AG08396 (cell line): ENCODE measurements at places on chromosomes 6 and 20.

GRCh38 chr6:70590400-70590799 is 23.7 kb downstream of the SDHAF4 start:
- no peak for DNase-seq

DNA sequence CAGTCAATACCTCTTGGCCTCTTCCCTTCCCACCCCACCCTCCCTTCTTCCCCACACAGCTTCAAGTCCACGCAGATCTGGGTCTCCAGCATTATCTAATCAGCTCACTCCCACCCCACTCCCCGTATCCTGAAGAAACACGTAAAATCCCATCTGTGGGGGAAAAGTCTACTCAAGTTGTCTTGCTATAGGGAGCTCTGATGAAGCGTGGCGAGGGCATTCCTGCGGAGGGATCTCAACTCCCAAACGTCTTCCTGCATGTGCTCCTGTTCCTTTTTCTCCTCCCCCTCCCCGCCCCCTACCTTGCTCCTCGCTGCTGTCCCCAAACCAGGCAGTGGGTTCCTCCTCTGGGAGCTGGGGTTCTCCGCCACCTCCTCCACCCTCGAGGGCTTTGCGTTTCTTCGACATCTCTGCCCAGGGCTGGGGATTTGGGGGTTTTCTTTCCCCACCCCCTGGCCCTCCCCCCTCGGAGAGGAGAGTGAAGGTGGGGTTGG is 181.8 kb downstream of the TBXT start:
- no peak for DNase-seq

- no peak for DNase-seq
Observed at GRCh38 chr6:139530561-139530960, 156.1 kb upstream of the CITED2 start.

DNA sequence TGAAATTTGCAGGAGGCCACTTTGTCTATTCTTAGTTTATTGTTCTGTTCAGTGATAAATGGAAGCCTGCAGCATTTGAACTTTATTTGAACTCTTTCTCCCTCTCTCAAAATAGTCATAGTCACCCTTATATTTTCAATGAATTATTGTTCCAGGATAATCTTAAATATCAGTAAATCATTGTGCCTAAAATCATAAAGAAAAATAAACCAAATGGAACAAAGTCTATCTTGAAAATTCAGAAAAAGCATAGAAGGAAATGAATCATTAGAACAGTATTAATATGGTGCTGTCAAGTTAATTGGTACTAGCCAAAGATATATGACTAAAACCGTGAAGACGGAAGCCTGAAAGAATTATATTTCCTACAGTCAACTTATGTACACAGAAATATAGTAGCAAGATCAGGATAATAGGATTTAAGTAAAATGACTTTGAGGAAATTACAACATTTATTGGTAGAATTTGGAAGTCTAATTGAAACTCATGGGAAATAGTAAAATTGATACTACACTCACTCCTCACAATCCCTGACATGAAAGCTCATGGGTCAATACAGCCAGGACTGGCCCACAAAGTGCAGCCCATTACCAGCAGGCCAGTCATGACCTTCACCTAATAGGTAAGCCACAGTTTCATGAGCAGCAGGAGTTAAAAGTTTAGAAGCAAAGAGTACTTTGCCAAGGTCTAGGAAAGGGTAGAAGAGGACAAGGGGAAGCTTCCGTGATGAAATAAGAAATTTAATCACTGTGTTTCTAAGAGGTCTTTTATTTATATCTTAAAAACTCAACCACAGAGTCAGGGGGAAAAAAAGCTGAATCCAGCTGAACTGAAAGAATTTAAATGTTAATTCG is 119.9 kb upstream of the ENPP5 start:
- DNase-seq: no peak

GRCh38 chr6:26029570-26029856 is 57.7 kb upstream of the HFE start:
- DNase-seq: no peak

- no peak for DNase-seq
Observed at GRCh38 chr20:39968495-39968894, 720.5 kb downstream of the MAFB start.

GRCh38 chr6:25835442-25836283 is 3.8 kb upstream of the SLC17A1 start:
- DNase-seq: no peak

DNA sequence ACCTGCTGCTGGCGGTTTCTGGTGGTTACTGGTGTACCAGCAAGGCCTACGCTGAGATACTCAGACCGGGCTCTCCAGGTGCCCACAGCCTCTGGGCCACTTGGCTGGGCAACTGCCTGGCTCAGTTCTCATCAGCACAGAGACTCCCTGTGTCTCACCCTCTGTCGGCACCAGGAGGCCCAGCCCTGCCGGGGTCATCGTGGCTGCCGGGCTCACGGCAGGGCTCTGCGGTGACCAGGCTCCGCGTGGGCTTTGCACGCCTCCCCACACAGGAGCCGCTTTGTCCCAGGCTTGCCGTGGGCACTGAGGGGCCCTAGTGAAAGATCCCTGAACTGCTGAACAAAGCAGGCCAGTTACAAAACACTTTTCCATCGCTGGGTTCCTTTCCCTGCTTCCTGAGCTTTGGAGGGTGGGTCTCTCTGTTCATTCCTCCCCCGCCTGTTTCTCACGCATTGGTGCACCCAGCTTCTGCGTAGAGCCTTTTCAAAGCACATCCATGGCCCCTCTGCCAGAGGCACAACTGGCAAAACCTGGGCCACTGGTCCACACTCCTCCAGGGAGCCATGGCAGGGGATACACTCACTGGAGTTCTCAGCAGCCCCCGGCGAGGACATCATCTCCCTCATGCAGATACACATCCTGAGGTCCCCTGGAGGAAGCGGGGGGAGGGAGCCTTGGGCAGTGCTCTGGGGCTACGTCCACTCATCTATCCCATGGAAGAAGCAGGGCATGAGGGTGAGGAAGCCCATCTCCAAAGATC is 117.0 kb downstream of the NFATC2 start:
- no peak for DNase-seq

- DNase-seq: no peak
Observed at GRCh38 chr6:31465185-31465536, 32.8 kb upstream of the MICB start.

- DNase-seq: no peak
Observed at GRCh38 chr20:21228511-21228910, 74.6 kb upstream of the XRN2 start.

GRCh38 chr20:51608061-51608460 is 65.5 kb upstream of the NFATC2 start:
- DNase-seq: no peak

DNA sequence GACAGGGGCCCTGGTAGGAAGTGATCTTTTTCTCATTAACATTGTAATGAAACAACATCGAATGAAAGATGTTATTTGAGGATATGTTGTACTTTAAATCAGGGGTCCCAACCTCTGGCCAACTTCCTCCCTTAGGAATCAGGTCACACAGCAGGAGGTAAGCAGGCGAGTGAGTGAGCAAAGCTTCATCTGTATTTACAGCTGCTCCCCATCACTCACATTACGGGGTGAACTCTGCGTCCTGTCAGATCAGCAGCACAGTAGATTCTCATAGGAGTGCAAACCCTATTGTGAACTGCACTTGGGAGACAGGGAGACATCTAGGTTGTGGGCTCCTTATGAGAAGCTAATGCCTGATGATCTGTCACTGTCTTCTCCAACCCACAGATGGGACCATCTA is 19.9 kb downstream of the EPM2A start:
- DNase-seq: no peak

GRCh38 chr20:35527122-35527769 is 2.2 kb downstream of the C20orf173 start:
- no peak for DNase-seq
